Uterus (tissue), 4 donors: ENCODE measurements at places on chromosomes 3 and 15. TPM values are rescaled to one million over a fixed set of nuclear protein-coding genes. Genes with fewer than 3 reads are reported as not detected.

The TERC gene
- 4.6 TPM for total RNA-seq

The TUBGCP4 gene
- total RNA-seq = 8.8 TPM

The TMC3 gene
- total RNA-seq = not detected

The GOLGA6L7 gene
- not detected for total RNA-seq

The SNURF gene
- total RNA-seq = 21.8 TPM

- no peak overlapping the region for H3K27ac ChIP-seq
- H3K27me3 ChIP-seq = no peaks in the 10 kb centered on the region
- no peak for DNase-seq
- H3K4me3 ChIP-seq = no peak overlapping the region
Measured at GRCh38 chr3:188598894-188599293, 444.9 kb downstream of the LPP start.

DNA sequence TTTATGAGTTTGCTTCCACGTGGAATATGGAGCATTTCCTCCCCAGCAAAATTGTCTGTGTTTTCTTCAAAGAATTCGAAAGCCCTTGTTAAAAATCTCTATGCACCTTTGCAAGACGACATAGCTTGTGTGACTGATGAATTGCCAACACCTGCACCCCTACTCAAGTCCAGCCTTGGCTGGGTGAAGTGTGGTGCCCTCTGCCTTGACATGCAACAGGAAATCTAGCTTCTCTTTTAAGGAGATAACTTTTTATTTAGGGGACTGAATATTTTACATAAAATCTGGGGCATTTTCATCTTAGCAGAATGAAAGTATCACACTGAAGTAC is 647 bp downstream of the HMG20A start:
- no peaks in the 10 kb centered on the region for H3K36me3 ChIP-seq
- H3K4me3 ChIP-seq = peak overlapping the region; percentile 54
- peak overlapping the region; percentile 99 for H3K27ac ChIP-seq
- H3K4me1 ChIP-seq = no peaks in the 10 kb centered on the region
- DNase-seq = no peak
- H3K27me3 ChIP-seq = no peaks in the 10 kb centered on the region

DNA sequence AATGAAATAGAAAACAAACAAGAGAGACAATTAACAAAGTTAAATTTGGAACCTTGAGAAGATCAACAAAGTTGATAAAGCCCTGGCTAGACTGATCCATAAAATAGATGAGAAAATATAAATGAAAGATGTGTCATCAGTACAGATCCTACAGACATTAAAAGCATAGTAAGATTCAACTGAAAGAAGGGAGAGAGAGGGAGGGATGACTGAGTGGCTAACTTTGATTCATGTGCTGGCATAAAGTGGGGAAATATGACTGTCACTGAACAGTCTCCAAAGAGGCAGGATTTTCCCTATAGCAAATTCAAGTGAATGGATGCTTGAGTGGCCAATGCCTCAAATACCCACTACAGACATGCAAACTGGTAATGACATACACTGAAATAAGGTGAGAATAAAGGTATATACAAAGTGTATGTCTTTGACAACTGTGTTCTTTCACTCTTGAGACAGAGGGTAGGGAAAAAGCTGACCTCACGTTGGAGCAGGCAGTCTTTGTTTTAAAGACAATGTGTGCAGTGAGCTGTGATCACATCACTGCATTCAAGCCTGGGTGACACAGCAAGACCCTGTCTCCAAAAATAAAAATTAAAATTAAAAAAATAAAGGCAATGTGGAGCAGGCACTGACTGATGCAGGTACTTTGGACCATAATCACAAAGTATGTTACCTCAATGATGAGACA is 35.9 kb upstream of the CHD2 start:
- no peaks in the 10 kb centered on the region for H3K27me3 ChIP-seq
- no peak overlapping the region for H3K27ac ChIP-seq
- DNase-seq = no peak
- no peaks in the 10 kb centered on the region for H3K4me1 ChIP-seq
- no peak overlapping the region for H3K4me3 ChIP-seq

GRCh38 chr15:87959662-87960061 is 296.9 kb downstream of the NTRK3 start:
- H3K27ac ChIP-seq = no peak overlapping the region
- H3K36me3 ChIP-seq = no peaks in the 10 kb centered on the region
- H3K4me1 ChIP-seq = no peaks in the 10 kb centered on the region
- no peaks in the 10 kb centered on the region for H3K27me3 ChIP-seq
- no peak for DNase-seq
- H3K4me3 ChIP-seq = no peak overlapping the region

DNA sequence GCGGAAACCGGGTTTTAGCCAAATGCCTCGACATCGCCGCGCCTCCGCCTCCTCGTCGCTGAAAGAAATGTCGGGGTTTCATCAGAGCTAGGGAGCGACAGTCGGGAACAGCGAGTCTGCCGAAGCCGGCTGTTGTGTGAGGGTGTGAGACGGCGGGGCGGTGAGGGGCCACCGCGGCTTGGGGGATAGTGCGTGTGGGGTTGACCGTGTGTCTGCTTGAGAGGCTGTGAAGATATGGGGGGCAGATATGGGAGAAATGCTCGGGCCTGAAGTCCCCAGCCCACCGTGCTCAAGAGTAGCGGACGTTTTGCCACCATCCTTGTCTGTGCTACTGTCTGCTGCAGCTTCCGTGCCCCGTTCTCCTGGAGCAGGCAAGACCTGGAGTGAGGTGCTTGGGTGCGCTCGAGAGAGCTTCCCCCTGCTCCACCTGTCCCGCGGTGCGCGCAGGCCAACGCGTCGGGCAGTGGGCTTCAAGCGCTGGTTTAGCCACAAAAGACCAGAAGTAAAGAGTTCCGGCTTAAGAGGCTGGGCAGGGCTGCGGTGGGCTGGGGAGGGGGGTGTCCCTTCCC is 716 bp upstream of the ISLR2 start:
- peaks cover 11% of the 10 kb centered on the region for H3K4me1 ChIP-seq
- H3K4me3 ChIP-seq = no peak overlapping the region
- H3K27me3 ChIP-seq = peaks cover 23% of the 10 kb centered on the region
- H3K27ac ChIP-seq = no peak overlapping the region
- DNase-seq = no peak

- H3K27ac ChIP-seq = no peak overlapping the region
- H3K4me3 ChIP-seq = no peak overlapping the region
- H3K4me1 ChIP-seq = no peaks in the 10 kb centered on the region
- no peaks in the 10 kb centered on the region for H3K36me3 ChIP-seq
Measured at GRCh38 chr3:106619-107018, 89.9 kb upstream of the CHL1 start.

GRCh38 chr3:17680530-17680929 is 61.9 kb downstream of the TBC1D5 start:
- H3K27ac ChIP-seq = no peak overlapping the region
- H3K4me1 ChIP-seq = no peaks in the 10 kb centered on the region
- no peaks in the 10 kb centered on the region for H3K27me3 ChIP-seq

GRCh38 chr3:27426926-27427325 is 57.3 kb downstream of the SLC4A7 start:
- no peaks in the 10 kb centered on the region for H3K36me3 ChIP-seq
- no peak for DNase-seq
- no peak overlapping the region for H3K4me3 ChIP-seq
- no peaks in the 10 kb centered on the region for H3K4me1 ChIP-seq

DNA sequence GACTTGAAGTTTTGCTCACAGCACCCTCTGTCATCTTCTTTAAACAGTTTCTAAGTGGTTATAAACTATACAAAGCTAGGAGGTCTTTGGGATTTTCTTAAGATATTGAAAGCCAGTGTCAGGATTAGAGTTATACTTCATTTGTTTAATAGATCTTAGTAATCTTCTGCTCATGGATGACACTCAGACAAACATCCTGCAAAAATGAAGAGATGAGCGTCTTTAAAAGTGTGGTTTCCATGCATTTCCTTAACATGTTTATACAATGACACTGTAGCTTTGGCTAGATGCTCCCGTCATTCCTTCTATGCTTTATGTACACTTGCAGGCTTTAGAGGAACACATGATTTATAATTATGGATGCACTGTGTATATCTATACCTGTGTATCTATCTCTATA is 182.2 kb downstream of the NAALADL2 start:
- H3K36me3 ChIP-seq = no peaks in the 10 kb centered on the region
- no peaks in the 10 kb centered on the region for H3K27me3 ChIP-seq
- no peak for DNase-seq
- peaks cover 3% of the 10 kb centered on the region for H3K4me1 ChIP-seq
- H3K27ac ChIP-seq = no peak overlapping the region
- no peak overlapping the region for H3K4me3 ChIP-seq

DNA sequence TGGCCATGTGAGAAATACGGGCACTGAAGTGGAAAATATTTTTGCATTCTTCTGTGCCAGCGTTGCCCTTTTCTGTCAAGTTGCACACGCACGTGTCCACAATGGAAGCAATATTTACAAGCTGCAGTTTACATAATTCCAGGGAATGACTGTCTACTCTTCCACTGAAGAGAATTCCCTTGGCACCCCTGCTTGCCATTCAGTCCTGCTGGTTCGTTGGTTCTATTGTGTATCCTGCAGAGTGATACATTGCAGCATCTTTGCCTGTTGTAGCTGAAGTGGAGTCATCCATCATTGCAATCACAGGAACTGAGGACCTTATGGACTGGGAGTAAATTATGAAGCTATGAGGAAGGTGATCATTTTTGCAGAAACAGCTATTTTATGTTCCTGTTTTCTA is 759.4 kb downstream of the ROBO2 start:
- no peaks in the 10 kb centered on the region for H3K27me3 ChIP-seq
- no peaks in the 10 kb centered on the region for H3K4me1 ChIP-seq
- no peak for DNase-seq
- no peaks in the 10 kb centered on the region for H3K36me3 ChIP-seq
- H3K4me3 ChIP-seq = no peak overlapping the region
- no peak overlapping the region for H3K27ac ChIP-seq

GRCh38 chr3:191985691-191986090 is 524.7 kb downstream of the PYDC2 start:
- DNase-seq = no peak
- no peak overlapping the region for H3K4me3 ChIP-seq
- H3K27me3 ChIP-seq = no peaks in the 10 kb centered on the region
- H3K27ac ChIP-seq = no peak overlapping the region
- no peaks in the 10 kb centered on the region for H3K4me1 ChIP-seq
- H3K36me3 ChIP-seq = no peaks in the 10 kb centered on the region

DNA sequence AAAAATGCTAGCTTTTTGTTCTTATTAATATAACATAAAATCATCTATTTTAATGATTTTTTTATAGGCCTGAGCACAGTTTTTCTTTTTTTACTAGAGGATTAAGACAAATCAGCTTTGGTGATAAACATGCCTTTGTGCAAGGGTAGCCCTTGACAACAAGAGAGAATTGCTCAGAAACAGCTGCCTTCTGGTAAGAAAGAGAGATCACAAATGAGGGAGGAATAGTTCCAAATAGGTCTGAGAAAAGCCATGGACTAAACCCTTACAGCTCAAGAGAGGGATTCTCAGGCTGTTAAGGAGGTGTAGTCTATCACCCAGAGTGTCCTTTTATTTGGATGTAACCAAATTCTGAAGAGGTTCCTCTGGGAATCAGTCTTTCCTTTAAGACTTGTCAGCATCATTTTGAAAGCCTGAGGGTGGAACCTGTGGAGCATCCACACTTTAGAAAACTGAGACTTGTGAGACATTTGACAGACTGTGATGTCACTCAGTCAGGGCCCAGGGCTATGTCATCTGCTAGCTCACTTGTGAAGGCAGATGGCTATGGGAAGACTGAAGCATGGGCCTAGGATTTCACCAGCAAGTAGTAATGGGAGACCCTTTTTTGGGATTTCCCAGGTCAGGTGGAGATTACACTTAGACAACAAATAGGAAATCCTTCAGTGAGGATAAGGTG is 102.9 kb upstream of the KCNAB1 start:
- no peak overlapping the region for H3K27ac ChIP-seq
- no peaks in the 10 kb centered on the region for H3K36me3 ChIP-seq
- DNase-seq = no peak
- H3K4me3 ChIP-seq = no peak overlapping the region
- H3K4me1 ChIP-seq = no peaks in the 10 kb centered on the region

DNA sequence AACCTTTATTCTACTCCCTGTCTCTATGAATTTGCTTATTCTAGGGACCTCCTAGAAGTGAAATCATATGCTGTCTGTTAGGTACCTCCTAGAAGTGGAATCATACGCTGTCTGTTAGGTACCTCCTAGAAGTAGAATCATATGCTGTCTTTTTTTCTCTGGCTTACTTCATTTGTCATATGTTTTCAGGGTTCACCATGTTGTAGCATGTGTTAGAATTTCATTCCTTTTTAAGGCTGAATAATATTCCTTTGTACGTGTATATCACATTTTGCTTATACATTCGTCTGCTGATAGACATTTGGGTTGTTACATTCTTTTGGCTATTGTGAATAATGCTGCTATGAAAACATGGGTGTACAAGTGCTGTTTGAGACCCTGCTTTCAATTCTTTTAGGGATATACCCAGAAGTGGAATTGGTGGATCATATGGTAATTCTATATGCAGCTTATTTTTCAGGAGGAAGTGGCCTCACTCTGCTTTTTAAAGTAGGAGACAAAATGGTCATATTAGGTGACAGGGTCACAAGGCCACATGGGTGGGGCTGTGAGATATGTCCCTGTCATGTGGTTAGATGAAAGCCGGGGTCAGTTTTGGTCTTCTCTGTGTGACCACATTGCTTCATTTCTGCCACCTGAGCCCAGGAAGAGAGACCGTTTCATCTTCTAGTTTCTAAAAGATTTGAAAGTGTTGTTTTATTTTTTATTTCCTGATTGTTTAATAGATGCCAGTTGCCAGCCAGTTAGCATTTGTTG is 76.7 kb downstream of the FLNB start:
- H3K4me3 ChIP-seq = no peak overlapping the region
- no peaks in the 10 kb centered on the region for H3K4me1 ChIP-seq
- no peaks in the 10 kb centered on the region for H3K36me3 ChIP-seq
- DNase-seq = no peak
- peak overlapping the region; percentile 1 for H3K27ac ChIP-seq

GRCh38 chr15:62644889-62645742 is 397.4 kb upstream of the TPM1 start:
- no peaks in the 10 kb centered on the region for H3K4me1 ChIP-seq
- no peaks in the 10 kb centered on the region for H3K36me3 ChIP-seq
- H3K27ac ChIP-seq = peak overlapping the region; percentile 49
- no peaks in the 10 kb centered on the region for H3K27me3 ChIP-seq
- DNase-seq = no peak

DNA sequence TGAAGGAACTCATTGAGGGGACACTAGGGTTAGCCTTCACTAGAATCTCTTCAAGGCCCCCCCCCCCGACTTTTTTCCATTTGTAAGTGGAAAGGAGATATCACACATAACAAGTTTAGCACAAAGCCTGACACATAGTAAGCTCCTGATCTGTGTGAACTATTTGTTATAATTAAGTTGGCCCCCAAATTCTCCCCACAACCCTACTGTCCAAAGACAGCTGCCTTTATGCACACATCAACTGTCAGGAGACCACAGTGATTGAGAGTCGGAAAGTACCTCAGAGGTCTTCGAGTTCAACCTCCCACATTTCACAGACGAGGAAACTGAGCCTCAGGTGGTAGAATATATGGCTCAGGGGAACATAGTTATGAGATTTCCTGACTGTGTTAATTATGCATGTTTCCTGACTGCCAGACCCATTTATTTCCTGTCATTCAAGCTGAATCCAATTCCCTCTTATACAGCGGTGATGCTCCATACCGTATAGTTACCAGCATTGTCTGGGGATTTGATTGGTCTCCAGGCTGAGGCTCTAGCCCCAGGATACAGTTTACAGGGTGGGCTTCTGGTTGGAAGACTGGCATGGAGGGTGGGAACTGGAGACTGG is 227.4 kb upstream of the CMC1 start:
- H3K4me3 ChIP-seq = no peak overlapping the region
- no peak overlapping the region for H3K27ac ChIP-seq
- H3K4me1 ChIP-seq = no peaks in the 10 kb centered on the region
- no peaks in the 10 kb centered on the region for H3K36me3 ChIP-seq
- no peak for DNase-seq
- H3K27me3 ChIP-seq = no peaks in the 10 kb centered on the region

- no peaks in the 10 kb centered on the region for H3K27me3 ChIP-seq
- peaks cover 5% of the 10 kb centered on the region for H3K4me1 ChIP-seq
- H3K27ac ChIP-seq = peak overlapping the region; percentile 88
- DNase-seq = no peak
- no peaks in the 10 kb centered on the region for H3K36me3 ChIP-seq
Measured at GRCh38 chr15:75577401-75578172, 1.5 kb downstream of the PTPN9 start.
